ENCODE measurements at places on chromosomes 16 and 17. TPM values are rescaled to one million over a fixed set of nuclear protein-coding genes. Genes with fewer than 3 reads are reported as not detected.

The CNTNAP1 gene
- total RNA-seq: 40.1 TPM

The REXO5 gene
- 9.1 TPM for total RNA-seq

The MYO15A gene
- 0.77 TPM for total RNA-seq

The SDK2 gene
- total RNA-seq: under 0.01 TPM

The PTX4 gene
- total RNA-seq: not detected

The CD68 gene
- 16.2 TPM for total RNA-seq

The CTRB1 gene
- not detected for total RNA-seq

The SYNRG gene
- total RNA-seq: 21.5 TPM

The RNF213 gene
- 245 TPM for total RNA-seq

The SYT17 gene
- 0.26 TPM for total RNA-seq

The RNF43 gene
- total RNA-seq: under 0.01 TPM

The CTRL gene
- total RNA-seq: 0.26 TPM

The DHODH gene
- total RNA-seq: 2.8 TPM

The TEX2 gene
- total RNA-seq: 23.6 TPM
